ENCODE measurements at places on chromosomes 2 and 18. TPM values are rescaled to one million over a fixed set of nuclear protein-coding genes. Genes with fewer than 3 reads are reported as not detected.

- DNase-seq, result no peak
These were observed 672.7 kb downstream of the DPP10 start for GRCh38 chr2:115115135-115115534.

- DNase-seq, result no peak
These were observed 6.1 kb downstream of the PTGR3 start for GRCh38 chr18:75202696-75203365.

- no peak for DNase-seq
These were observed 41.4 kb upstream of the RFX8 start for GRCh38 chr2:101516349-101516748.

DNA sequence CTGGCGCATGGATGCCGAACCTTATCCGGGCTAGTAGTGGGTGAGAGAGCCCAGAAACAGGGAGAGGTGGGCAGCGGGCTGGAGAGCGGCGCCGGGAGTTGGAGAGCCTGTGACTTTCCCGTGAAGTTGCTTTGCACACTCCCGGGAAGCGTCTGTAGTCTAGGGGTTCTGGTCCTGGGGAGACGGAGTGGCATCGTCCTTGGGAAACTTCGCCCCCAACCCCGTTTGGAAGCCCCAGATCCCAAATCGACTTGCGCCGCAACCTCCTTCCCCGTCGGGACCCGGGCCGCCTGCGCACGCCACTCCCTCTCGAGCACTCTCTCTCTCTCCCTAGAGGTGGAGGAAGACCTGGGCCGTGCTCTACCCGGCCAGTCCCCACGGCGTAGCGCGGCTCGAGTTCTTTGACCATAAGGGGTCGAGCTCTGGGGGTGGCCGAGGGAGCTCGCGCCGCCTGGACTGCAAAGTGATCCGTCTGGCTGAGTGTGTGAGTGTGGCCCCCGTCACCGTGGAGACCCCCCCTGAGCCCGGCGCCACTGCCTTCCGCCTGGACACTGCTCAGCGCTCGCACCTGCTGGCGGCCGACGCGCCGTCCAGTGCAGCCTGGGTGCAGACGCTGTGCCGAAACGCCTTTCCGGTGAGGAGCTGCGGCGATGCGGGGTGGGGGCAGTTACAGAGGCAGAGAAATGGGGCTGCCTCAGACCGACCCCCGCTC is 456 bp downstream of the DOK1 start:
- DNase-seq, result peak; percentile 86

Gene SPDYA
- 2.8 TPM for total RNA-seq
